Epithelial cell of prostate (primary cell): ENCODE measurements at places on chromosomes 7 and 10.

DNA sequence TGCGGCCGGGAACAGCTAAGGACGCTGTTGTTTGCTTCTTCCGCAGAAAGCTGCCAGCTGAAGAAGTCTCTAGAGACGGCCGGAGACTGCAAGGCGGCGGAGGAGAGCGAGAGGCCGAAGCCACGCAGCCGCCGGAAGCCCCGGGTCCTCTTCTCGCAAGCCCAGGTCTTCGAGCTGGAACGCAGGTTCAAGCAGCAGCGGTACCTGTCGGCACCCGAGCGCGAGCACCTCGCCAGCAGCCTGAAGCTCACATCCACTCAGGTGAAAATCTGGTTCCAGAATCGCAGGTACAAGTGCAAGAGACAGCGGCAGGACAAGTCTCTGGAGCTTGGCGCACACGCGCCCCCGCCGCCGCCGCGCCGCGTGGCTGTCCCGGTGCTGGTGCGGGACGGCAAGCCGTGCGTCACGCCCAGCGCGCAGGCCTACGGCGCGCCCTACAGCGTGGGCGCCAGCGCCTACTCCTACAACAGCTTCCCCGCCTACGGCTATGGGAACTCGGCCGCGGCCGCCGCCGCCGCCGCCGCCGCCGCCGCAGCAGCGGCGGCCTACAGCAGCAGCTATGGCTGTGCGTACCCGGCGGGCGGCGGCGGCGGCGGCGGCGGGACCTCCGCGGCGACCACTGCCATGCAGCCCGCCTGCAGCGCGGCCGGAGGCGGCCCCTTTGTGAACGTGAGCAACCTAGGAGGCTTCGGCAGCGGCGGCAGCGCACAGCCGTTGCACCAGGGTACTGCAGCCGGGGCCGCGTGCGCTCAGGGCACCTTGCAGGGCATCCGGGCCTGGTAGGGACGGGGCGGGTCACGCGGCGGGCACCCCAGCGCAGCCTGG, 2.4 kb downstream of the NKX2-3 start:
- no peak for DNase-seq

- no peak for DNase-seq
These were observed 19.6 kb downstream of the AKR1C1 start for GRCh38 chr10:4982764-4983226.

DNA sequence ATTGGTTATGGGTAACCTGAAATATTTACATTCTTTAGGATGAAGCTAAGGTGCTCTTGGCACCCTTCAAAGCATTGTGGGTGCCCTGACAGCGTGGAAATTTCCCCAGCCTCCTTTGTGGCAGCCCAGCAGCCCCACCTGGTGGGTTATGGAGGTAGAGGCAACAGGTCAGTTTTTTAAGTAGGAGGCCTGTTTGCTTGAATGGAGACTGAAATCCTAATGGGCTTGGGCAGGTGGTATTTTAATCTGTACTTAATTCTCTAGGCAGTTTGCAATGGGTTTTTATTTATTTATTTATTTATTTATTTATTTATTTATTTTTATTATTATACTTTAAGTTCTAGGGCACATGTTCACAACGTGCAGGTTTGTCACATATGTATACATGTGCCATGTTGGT, 139.4 kb downstream of the EPC1 start:
- DNase-seq = no peak

GRCh38 chr7:111083413-111083812, 7.5 kb upstream of the LRRN3 start:
- no peak for DNase-seq

GRCh38 chr7:135843214-135843613, 94.6 kb upstream of the FAM180A start:
- DNase-seq = no peak
